ENCODE measurements at places on chromosomes 2 and 18.
A peak's percentile ranks its signal among the peaks of the same experiment; 100 is the strongest.

- no peak for DNase-seq
These were observed 49.2 kb upstream of the CREB1 start for GRCh38 chr2:207480521-207481040.

GRCh38 chr2:217832115-217832514, 170.7 kb downstream of the TNS1 start:
- no peak for DNase-seq

DNA sequence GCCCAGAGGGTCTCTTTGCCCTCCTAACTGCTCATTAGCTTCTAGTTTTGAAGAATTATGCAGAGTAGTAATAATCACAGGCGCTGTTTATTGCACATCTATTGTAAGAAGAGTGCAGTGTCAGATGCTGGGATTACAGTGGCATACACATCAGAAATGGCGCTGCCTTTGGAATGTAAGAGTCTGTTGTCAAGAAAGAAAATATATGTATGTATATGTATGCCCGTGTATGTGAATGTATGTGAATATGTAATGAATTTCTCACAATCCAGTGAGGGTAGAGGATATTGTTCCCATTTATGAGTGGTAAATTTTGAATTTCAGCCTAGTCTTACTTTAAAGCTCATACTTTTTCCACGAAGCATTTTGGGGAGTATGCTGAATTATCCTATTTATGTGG, 127.5 kb downstream of the PARD3B start:
- DNase-seq, result no peak

- DNase-seq, result no peak
These were observed 162.2 kb downstream of the PXDN start for GRCh38 chr2:1581965-1582625.

DNA sequence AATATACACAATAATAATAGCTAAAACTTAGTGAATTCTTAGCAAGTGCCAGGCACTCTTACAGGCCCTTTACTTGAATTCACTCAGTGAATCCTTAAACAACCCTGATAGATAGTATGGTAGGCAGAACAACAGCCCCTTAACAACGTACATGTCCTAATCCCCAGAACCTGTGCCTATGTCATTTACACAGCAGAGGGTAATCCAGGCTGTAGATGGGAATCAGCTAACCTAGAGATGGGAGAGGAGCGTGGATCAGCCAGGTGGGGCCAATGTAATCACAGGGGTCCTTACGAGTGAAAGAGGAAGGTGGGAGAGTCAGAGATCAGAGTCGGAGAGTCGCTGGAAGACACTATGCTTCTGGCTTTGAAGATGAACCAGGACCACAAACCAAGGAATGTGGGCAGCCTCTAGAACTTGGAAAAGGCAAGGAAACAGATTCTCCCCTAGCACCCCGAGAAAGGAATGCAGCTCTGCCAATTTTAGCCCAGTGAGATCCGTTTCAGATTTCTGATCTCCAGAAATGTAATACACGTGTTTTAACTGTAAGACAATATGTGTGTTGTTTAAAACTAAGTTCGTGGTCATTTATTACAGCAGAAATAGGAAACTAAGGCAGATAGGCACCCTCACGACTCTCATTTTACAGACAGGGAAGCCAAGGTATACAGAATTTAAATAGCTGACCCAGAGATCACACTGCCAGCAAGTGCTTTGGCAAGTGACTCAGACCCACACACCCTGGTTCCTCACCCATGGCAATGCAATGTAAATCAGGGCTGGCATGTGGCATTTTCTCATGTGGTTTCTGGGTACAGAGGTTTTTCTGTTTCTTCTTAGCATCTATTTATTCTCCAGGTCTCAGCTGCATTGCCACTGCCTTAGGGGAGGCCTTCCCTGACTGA, 68.9 kb downstream of the DOCK10 start:
- DNase-seq, result no peak

- no peak for DNase-seq
These were observed 135.4 kb upstream of the PIEZO2 start for GRCh38 chr18:11284811-11285210.

- peak; percentile 46 for DNase-seq
These were observed 81.6 kb downstream of the PXDN start for GRCh38 chr2:1662606-1663180.

- DNase-seq, result no peak
These were observed 276.5 kb upstream of the NRP2 start for GRCh38 chr2:205405752-205406151.

GRCh38 chr18:21242141-21242779, at the start of gene GREB1L:
TSS of gene GREB1L (plus strand) at chr18:21242232. CDS start at chr18:21383519, 141,287 bp downstream.
- DNase-seq, result peak; percentile 69

DNA sequence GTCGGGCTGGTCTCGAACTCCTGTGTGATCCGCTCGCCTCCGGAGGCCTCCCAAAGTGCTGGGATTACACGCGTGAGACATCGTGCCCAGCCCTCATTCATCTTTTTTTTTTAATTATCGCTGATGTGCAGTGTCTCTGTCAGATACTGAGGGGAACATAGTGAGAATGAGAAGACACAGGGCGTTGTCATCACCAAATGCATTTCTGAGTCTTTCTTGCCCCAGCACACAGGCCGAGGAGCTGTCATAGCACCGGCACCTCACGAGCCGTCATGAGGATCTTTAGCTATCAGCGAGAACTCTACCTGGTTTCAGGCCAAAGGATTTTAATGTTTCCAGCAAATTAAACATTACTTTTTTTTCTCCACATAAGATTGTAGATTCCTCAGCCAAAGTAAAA, 548.0 kb upstream of the SOX11 start:
- DNase-seq, result no peak

GRCh38 chr18:55272510-55273243, 313.4 kb upstream of the CCDC68 start:
- no peak for DNase-seq

GRCh38 chr18:71707400-71707799, 836.7 kb downstream of the CBLN2 start:
- no peak for DNase-seq

DNA sequence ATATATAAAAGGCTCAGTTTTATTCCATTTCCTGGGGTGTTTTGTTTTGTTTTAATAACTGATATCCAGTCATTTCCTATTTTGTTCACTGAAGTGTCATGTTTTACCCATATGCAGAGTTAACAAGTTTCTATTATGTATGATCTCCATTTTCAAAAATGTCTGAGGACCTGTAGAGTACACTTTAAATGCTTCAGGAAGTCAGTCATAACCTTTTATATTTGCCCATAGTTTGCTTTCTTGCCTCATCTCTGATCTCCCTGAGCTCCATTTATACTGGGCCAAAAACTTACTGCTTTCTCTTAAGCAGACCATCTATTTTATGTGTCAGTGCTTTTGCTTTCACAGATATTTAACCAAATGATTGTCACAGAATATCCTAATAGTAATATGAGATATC, 278.7 kb downstream of the MBD5 start:
- no peak for DNase-seq

GRCh38 chr2:241799522-241800197, 9.3 kb upstream of the NEU4 start:
- no peak for DNase-seq

All from left forelimb (tissue), 1 donor.